ENCODE measurements at places on chromosomes 16 and 17.

- no peak for DNase-seq
These were observed 5.3 kb downstream of the NLK start for GRCh38 chr17:28047806-28048205.

DNA sequence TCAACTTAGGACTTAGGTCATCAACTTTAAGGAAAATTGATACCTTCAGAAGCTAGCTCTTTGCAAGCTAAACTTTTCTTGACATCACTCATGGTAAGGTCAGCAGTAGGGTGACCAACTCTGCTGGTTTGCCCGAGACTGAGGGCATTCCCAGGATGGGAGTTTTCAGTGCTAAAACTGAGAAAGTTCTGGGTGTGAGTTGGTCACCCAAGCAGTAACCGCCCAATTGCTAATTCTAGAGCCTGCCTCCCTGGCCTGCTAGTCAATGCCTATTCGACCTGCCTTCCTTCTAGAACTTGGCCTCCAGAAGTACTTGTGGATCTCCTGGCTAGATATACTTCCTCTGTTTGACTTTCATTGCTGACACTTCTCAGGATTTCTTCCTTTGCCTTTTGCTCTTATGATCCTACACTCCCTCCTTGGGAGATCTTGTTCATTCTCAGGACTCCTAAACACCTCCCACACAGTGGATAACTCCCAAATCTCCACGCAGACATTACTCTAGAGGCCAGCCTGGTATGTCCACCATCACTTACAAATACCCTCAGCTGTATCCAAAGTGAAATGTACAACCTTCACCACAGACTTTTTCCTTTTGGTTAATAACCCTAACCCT lies 10.5 kb upstream of the MYO18A start:
- DNase-seq, result no peak

GRCh38 chr17:77373299-77374169 lies 232.8 kb downstream of the SEC14L1 start:
- DNase-seq, result peak; percentile 66

DNA sequence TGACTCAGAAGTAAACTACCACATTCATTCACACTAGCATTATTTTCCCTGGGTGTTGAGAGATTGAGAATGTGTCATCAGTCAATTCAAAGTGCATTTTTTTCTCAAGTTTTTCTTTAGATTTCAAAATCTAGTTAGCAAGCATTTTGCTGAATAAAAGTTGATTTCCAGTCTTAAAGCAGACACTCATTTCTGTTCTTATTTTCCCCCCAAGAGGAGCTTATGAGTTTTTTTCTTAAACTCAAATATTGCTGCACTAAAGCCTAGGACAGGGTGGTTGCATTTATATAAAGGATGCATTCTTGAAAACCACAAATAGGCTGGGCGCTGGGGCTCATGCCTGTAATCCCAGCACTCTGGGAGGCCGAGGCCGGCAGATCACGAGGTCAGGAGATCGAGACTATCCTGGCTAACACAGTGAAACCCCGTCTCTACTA lies 15.3 kb downstream of the CDH3 start:
- no peak for DNase-seq

GRCh38 chr17:29176558-29177351 lies 3.4 kb downstream of the MYO18A start:
- peak; percentile 48 for DNase-seq

GRCh38 chr16:66617010-66617434 lies 12.5 kb downstream of the CMTM3 start:
- no peak for DNase-seq

DNA sequence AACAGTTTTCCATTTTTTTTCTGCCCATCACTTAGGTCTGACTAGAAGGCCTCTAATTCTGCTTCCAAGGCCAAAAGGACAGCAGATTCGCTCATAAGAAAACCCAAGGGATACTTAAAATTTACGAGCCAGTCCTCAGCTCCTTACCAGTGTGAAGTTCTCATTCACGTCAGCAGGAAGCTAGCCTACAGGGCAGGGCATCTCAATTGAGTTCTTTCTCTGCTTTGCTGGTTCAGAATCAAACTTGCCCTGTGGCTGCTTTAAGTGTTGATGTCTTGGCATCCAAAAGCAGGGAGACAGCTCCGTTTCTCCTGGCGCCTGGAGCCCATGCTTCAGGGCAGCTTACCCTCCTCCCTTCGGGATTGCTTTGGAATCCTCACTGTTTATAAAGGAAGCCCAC lies 136.0 kb downstream of the ANKFN1 start:
- DNase-seq, result no peak

GRCh38 chr16:8237452-8237851 lies 352.9 kb downstream of the TMEM114 start:
- no peak for DNase-seq

DNA sequence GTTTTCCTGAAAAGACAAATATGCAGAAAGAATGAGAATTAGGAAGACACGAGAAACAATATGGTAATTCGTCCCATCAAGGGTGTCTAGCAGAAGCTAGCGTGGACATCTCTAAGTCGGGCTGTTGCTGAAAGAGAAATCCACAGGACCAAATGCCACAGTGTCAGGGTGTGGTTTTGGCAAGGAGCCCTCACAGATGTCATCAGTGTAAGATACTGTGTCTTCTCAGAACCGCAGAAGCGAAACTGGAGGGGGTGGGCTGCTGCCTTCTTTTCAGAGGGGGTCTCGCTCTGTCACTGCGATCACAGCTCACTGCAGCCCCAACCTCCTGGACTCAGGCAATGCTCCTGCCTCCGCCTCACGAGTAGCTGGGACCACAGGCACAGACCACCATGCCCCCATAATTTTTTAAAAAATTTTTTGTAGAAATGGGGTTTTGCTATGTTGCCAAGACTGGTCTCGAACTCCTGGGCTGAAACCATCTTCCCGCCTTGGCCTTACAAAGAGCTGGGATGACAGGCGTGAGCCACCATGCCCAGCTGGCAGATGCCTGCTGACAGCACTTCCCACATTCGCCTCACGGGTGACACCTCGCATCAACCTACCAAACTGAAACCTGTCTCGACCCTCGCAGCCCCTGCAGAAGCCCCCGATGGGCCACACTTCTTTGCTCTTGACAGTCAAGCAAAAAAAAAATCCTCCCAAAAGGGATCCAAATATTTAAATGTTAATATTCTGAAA lies 26.2 kb downstream of the TRAP1 start:
- no peak for DNase-seq

DNA sequence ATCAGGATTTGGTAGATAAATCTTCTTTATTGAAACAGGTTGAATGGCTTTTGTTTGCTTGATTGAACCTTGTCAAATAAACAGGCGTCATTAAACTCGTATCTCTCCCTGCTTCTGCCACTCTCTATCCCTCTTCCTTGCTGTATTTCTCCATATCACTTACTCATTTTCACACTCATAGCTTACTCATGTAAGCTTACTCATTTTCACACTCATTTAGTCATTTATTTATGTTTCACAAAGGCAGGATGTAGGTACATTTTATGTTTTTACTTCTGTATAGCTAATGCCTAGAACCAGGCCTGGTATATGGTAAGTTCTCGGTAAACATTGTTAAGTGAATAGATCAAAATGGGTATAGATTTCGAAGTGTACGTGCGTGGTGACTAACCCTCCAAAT lies 450.0 kb downstream of the PMP22 start:
- DNase-seq, result no peak

DNA sequence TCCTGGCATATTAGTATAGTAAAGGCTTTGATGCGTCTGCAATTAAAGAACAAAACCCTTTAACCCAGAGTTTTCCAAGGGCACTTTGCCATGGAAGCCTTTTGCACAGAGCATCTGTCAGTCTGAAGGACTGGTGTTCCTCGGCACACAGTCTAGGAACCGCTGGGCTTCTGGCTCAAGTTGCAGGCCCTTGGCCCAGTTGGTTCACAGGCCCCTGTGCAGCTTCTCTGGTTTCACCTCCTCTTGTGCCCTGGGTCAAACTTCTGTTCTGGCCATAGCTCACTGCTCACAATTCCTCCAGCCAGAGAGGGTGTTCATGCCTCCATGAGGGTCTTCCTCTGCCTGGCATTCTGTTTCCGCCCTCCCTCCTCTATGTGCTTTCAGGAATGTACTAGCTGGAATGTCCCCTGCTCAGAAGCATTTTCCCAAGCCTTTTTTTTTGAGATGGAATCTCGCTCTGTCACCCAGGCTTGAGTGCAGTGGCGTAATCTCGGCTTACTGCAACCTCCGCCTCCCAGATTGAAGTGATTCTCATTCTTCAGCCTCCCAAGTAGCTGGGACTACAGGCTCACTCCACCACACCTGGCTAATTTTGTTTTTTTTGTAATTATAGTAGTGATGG lies 34.5 kb upstream of the TEX2 start:
- DNase-seq, result no peak

DNA sequence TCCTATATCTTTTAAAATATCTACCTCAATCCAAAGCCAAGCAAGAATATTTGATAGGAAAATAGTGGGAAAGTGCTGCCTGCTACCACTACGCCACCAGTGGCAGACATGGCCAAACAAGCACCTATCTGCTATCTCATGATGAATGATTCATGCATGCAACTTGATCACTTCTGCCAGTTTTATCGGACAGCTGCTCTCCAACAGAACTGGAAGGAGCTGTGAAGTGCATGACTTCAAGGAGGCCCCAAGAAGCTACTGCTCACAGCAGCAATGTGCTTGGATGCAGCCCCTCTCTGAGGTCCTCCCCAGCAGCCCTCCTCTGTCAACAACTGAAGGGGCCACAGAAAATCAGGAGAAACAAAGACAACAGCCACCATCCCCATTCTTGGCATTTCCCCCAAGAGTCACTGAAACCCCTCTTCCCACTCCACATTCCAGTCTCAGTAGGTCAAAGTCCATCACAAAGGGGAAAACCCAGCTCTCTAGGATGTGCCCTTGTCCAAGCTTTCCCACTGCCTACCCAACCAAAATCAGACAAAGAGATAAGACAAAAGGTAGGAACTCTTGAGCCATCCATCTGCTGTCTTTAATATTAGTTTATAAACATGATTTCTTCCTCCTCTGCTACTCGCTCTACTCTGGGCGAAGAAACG lies 215.3 kb downstream of the C16orf78 start:
- no peak for DNase-seq

GRCh38 chr17:58268774-58269556 lies 11.8 kb downstream of the MPO start:
- DNase-seq, result peak; percentile 4

DNA sequence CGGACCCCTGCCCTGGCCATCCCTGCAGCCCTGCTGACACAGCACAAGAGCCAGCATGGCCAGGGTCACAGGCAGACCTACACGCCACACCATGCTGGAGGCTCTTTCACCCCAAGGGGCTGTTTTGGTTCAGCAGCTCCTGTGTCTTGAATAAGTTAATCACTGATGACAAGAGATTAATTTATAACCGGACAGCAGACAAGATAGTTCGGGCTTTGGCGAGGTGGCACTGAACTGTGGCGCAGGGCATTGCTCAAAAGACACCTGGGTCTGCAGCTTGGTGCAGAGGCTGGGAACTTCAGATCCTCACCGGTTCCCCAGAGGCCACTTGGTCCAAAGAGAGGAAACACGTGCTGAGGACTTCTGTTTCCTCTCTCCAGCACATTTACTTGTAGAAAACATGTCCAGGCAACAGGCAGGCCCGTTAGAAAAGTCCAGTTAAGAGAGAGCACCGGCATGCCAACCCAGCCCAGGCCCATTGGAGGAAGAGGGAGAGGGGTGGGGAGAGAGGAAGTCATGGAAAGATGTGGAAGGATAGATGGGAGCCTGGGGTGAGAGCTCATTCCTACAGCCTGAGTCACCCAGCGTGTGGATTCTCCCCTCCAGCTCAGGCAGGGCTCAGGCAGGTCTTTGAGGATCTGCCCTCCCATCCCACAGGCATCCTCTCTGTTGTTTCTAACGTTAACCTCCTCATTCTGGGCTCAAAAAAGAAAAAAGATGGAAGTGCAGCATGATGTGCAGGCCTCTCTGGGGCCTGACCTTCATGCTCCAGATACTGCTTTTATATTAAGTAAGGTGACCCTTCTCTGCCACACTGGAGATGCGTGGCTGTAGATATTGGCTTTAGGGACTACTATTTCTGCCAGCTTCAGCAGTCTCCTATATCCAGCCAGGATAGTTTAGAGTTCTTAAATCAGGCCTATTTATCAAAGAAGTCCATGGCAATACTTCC lies 80.0 kb upstream of the HNF1B start:
- no peak for DNase-seq

- peak; percentile 39 for DNase-seq
These were observed 11.4 kb downstream of the CFAP97D1 start for GRCh38 chr17:43791589-43791988.

- DNase-seq, result no peak
These were observed 46.1 kb downstream of the MARVELD3 start for GRCh38 chr16:71672125-71672524.

- DNase-seq, result no peak
These were observed 172.8 kb upstream of the WSCD1 start for GRCh38 chr17:5897275-5897911.

DNA sequence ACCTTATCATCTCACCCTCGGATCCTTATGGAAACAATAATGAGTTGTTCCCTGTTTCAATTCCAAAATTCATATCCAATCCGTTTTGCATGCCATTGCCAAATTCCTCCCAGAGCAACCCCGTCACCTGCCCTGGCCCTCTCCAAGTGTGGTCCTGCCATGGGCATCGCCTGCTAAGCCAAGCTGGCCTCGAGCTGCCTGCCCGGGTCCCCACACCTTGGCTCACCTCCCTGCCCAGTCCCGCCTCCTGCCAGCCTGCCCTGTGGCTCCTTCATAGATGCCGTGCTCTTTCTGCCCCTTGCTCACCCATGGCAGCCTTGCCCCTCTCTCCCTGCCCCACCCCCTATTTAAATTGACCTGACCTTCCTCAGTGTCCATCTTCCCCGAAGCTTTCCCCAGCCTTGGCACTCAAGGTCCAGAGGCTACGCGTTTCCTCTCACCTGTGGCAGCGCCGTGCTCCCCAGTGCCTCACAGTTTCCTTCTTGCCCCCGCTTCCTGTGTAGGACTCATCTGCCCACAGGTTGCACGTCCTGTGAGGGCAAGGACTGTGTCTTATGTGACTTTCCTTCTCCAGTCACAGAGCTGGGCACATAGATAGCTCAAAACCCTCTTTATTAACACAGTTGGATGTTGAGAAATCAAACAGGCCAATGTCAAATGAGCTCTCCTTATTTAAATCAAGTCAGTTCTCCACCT lies 12.7 kb downstream of the MAPT start:
- no peak for DNase-seq

DNA sequence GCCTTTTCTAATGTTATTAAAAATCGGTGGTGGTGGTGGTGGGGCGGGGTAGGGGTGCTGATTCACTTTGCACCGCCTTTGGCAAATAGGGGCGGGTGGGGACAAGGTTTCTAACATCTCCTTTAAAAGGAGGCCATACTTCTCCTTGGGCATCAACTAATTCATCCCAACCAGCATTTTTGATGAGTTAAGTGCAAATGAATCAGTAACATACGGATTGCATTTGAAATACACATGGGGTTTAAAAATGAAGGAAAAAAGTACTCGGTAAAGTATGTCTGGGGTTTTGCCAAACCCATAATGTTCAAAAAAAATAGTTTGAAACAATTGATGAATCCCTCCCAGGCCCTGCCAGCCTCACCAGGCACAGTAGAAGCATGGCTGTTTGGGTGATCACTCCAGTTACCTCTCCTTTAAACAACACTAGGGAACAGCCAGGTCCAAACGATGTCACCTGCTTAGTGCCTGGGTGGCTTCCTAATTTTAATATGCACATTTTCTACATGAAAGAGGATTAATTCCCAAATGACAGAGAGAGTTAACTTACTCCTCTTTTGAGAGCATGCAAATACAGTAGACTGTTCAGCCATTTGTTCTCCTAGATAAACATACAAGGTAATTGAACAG lies 107.2 kb downstream of the ANKFN1 start:
- DNase-seq, result no peak
